EL (cell line): ENCODE measurements at places on chromosomes 1 and 21.

- no peak for DNase-seq
Observed at GRCh38 chr1:5986018-5986417, 6.2 kb downstream of the NPHP4 start.

DNA sequence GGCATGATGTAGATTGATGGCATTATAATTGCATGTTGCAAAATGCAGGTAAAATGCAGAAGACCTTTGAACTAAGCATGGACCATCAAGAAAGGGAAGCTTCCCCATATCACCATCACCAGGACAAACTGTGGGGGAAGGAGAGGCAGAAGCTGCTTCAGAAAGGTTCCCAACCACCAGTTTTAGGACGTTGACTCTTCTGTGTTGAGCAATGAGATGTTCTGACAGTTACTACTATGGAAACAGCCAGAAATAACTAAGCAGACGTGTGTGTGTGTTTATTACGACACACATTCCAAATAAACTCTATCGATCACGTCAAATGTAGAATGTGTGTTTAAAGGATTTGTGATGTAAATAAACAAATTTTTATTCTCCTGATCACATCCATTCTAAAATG, 110.2 kb upstream of the PLD5 start:
- no peak for DNase-seq

- no peak for DNase-seq
Observed at GRCh38 chr1:114152089-114152507, 1.6 kb downstream of the SYT6 start.

GRCh38 chr1:197342044-197342565, 74.1 kb downstream of the CRB1 start:
- peak; percentile 40 for DNase-seq

- no peak for DNase-seq
Observed at GRCh38 chr1:10064416-10065343, 31.9 kb downstream of the UBE4B start.

- DNase-seq = no peak
Observed at GRCh38 chr21:39840373-39841097, 26.7 kb upstream of the PCP4 start.

- no peak for DNase-seq
Observed at GRCh38 chr1:24165500-24165899, 21.6 kb downstream of the IFNLR1 start.

- no peak for DNase-seq
Observed at GRCh38 chr1:230291731-230292620, 134.2 kb downstream of the PGBD5 start.
